ENCODE measurements at places on chromosomes 11 and 22.

- no peak for DNase-seq
Observed at GRCh38 chr11:130369141-130369691, 54.5 kb upstream of the ZBTB44 start.

- peak; percentile 17 for DNase-seq
Observed at GRCh38 chr11:59610289-59610688, 5.3 kb downstream of the OSBP start.

GRCh38 chr11:65897020-65897471 is 3.1 kb downstream of the FOSL1 start:
- DNase-seq = no peak

- DNase-seq = no peak
Observed at GRCh38 chr11:94032725-94033124, 11.6 kb downstream of the HEPHL1 start.

- DNase-seq = no peak
Observed at GRCh38 chr11:110508786-110509185, 79.0 kb downstream of the FDX1 start.

- peak; percentile 86 for DNase-seq
Observed at GRCh38 chr22:29072193-29072978, 449 bp upstream of the KREMEN1 start.

DNA sequence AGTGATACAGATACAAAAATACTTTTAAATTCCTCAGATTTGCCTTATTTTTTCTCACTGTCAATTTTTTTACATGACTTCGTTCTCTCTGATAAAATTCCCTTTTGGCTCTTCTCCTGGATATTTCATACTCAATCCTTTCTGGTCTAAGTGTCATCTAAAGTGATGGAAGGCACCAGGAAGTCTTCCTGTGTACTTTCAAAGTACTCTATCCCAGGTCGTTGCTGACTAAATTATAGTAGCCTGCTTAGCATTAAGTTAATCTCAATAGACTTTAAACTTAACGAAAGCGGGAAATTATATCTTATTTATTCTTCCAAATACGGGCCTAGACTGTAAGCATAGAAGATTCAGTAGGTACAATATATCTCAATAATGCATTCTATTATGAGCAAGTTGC is 67.8 kb downstream of the CASP12 start:
- no peak for DNase-seq

- DNase-seq = no peak
Observed at GRCh38 chr11:77377734-77378133, 76.2 kb upstream of the GDPD4 start.

DNA sequence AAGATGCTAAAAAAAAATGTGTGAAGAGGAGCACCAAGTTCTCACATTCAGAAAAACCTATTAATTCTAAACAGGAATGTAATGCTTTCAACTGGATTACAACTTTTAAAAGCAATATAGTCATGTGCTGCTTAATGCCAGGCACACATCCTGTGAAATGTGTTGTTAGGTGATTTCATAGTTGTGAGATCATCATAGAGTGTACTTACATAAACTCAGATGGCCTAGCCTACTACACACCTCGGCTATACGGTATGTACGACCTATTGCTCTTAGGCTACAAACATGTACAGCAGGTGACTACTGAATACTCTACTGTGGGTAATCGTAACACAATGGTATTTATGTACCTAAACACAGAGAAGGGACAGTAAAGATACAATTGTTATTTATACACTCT is 142.3 kb downstream of the RBFOX2 start:
- no peak for DNase-seq

GRCh38 chr11:27437829-27438594 is 34.6 kb downstream of the LGR4 start:
- no peak for DNase-seq

DNA sequence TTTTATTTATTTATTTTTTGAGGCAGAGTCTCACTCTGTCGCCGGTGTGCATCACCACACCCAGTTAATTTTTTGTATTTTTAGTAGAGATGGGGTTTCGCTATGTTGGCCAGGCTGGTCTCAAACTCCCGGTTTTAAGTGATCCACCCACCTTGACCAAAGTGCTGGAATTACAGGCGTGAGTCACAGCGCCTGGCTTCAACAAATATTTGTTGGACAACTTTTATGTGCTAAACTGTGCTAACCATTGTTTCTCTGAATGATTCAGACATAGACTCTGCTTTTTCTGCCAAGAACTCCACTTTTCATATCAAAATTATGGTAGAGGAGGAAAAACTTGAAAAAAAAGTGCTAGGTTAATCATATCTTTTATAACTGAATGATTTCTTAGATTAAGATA is 36.3 kb downstream of the MMP7 start:
- no peak for DNase-seq

- no peak for DNase-seq
Observed at GRCh38 chr11:92657226-92657625, 312.2 kb upstream of the MTNR1B start.

GRCh38 chr22:19632668-19633148 is 81.6 kb upstream of the SEPTIN5 start:
- no peak for DNase-seq

GRCh38 chr22:26535603-26535908 is 23.3 kb upstream of the TFIP11 start:
- DNase-seq = no peak

- DNase-seq = no peak
Observed at GRCh38 chr22:23067691-23068090, 2.6 kb upstream of the GNAZ start.

DNA sequence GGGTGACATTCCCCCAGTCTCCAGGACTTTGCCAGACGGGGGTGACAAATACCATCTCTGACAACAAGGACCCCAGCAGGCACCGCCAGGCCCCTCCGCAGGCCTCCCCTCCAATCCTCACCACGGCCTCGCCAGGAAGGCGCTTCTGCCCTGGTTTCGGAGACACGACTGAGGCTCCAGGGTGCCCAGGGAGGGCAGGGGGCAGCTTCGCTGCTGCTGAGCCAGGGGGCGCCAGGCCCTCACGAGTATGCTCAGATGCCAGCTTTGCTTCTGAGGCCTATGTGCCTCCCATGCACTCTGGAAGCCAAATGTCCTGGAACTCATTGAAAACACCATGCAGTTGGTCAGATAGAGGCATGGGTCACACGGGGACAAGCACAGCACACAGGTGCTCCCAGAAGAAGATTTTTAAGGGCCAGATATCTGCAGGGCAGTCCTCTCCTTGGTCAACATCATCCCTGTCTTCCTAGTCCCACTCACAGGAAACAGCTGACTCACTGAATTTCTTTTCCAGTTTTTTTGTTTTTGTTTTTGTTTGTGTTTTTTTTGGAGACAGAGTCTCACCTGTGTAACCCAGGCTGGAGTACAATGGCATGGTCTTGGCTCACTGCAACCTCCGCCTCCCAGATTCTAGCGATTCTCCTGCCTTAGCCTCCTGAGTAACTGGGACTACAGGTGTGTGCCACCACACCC is 19.9 kb downstream of the BID start:
- DNase-seq = peak; percentile 40

- DNase-seq = no peak
Observed at GRCh38 chr22:39374191-39374590, 24.4 kb downstream of the SYNGR1 start.

- no peak for DNase-seq
Observed at GRCh38 chr11:34528072-34528471, 14.5 kb upstream of the ELF5 start.

DNA sequence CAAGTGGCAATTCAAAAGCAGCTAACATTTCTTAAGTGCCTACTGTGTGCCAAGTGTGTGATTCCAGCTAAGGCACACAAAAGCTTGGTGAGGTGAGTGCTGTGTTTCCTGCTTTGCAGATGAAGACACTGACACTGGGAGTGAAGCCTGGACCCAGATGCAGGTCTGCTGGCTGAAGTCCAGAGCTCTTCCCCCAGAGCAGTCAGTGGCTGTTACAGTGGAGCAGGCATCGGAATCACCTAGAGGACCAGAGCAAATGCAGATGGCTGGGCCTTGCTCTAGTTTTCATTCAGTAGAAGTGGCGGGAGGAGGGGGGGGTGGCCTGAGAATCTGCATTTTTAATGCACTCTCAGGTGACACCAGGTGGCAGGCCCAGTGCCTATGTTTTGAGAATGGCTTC is 342.3 kb downstream of the CADM1 start:
- DNase-seq = no peak

- no peak for DNase-seq
Observed at GRCh38 chr11:32706985-32707741, 87.3 kb downstream of the CCDC73 start.

DNA sequence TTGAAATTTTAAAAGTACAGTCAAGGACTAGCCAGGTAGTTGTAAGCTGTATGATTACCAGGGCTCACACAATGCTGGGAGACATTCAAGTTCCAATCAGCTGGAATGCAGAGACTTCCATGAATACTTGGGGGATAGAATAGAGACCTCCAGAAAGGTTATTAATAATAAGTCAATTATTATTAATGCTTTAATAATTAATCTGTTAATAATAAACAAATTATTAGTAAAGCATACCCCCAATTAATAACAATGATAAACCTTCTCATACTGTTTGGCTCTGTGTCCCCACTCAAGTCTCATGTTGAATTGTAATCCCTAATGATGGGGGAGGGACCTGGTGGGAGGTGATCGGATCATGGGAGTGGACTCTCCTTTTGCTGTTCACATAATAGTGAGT is 14.6 kb upstream of the MS4A6A start:
- no peak for DNase-seq

DNA sequence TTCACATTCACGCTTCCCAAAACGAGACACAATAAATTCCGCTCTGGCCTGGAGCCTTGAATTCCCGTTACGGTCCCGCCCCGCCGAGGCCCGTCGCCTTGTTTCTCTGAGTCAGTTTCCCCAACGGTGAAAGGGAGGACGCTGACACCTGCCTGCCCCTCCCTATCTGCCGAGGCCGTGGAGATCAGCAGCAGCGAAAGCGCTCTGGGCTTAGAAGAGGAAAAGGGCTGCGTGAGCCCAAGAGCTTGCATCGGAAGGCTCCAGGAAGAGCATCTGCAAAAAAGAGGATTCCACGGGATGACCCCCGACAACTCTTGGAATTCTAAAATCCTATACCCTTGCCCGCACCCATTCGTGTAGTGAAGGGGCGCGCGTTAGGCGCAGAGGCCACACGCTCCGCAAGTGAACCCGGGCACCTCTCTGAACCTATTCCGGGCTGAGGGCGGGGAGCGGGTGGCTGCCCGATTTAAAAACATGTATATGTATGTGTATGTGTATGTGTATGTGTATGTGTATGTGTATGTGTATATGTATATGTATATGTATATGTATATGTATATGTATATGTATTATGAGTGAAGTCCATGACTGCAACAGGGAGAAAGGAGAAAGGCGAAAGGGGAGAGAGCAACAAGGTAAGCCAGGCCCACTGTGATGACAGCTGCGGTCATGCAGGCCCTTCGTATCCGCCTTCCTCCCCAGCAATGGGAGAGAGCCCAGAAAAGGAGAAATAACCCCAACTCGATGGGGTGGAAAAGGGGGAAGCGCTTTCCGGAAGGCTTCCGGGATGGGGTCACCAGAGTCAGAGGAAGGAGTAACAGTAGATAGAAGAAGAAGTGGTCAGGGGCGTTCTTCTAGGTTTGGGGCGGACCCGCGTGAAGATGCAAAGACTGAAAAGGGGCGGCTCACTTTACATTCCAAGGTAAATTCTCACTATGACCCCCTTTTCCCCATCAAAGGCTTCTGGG is 948 bp upstream of the MRTFA start:
- DNase-seq = peak; percentile 63

- no peak for DNase-seq
Observed at GRCh38 chr22:39291523-39291922, 27.9 kb downstream of the RPL3 start.

DNA sequence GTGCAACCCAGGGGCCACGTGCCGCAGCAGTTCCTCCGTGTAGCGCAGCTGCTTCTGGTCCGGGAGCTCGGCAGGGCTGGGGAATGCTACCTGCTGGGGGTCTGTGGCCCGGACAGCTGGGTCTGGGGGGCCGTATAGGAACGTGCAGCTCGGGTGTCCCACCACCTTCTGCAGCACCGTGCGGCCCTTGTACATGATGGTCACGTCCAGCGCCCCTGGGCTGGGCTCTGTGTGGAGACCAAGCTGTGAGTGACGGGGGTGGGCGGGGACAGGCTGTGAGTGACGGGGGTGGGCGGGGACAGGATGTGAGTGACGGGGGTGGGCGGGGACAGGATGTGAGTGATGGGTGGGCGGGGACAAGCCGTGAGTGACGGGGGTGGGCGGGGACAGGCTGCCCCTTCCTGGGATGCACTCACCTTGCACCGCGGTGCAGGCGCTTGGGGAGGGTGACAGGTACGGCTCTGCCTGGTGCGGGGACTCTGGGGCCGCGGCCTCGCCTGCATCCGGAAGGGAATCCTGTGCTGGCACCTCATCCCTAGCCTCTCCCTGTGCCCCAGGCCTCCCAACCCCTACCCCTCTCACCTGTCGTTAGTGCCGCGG is 2.3 kb downstream of the IRF7 start:
- peak; percentile 82 for DNase-seq

DNA sequence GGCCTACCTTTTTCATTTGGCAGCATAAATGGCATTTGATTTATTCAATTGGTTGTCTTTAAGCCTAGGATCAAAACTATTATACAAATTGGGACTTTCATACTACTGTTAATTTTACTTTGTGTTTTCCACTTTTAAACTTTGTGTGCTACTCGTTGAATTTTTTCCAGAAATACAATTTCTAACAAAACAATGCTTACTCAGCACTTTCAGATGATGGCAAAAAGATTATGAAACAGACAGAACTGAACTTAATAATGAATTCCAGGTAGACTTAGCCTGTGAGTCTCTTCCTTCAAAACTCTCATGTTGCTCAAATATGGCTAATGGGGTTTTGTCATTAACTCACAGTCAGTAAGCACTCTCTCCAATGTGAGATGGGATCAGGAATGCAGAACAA is 26.3 kb downstream of the OR5T2 start:
- DNase-seq = no peak

- DNase-seq = peak; percentile 7
Observed at GRCh38 chr11:2549080-2549479, 104.3 kb downstream of the KCNQ1 start.

- DNase-seq = no peak
Observed at GRCh38 chr11:122189229-122189628, 73.2 kb upstream of the BLID start.

DNA sequence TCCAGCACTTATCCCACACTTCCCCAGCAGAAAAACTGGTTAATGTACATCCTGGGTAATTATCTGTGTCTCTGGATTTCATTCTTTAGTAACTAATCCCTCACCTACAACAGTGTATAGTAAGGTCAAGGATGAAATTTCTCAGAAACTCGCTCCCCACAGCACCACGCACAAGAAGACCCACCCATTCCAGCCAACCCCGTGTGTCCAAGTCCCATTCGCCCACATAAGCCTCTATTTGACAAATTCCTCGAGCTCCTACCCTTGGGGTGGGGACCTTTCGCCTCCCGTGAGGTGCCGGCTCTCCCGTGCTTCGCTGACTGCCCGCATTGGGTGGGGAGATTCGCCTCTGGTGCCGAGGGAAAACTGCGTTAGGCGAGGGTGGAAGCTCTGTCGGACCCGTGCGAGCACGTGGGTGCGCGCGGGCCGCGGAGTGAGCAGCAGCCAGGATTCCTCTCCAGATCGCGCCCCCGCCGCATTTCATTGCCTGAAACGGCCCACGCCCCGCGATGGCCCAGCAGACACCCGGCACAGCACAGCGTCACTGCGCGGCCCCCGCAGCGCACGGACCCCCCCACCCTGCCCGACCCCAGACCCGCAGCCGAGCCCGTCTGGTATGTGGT is 866 bp downstream of the EXPH5 start:
- peak; percentile 61 for DNase-seq

Data from activated naive CD4-positive, alpha-beta T cell treated with anti-CD3 and anti-CD28 coated beads, Interleukin-2, amount 50 U/mL, for 16 hours (primary cell).